ENCODE measurements at places on chromosomes 5 and 9.

- no peak for DNase-seq
These were observed 183.0 kb upstream of the FTMT start for GRCh38 chr5:121668635-121669034.

GRCh38 chr5:33701251-33701650 is 190.5 kb downstream of the ADAMTS12 start:
- no peak for DNase-seq

- no peak for DNase-seq
These were observed 2.4 kb downstream of the SLC36A1 start for GRCh38 chr5:151449839-151450238.

DNA sequence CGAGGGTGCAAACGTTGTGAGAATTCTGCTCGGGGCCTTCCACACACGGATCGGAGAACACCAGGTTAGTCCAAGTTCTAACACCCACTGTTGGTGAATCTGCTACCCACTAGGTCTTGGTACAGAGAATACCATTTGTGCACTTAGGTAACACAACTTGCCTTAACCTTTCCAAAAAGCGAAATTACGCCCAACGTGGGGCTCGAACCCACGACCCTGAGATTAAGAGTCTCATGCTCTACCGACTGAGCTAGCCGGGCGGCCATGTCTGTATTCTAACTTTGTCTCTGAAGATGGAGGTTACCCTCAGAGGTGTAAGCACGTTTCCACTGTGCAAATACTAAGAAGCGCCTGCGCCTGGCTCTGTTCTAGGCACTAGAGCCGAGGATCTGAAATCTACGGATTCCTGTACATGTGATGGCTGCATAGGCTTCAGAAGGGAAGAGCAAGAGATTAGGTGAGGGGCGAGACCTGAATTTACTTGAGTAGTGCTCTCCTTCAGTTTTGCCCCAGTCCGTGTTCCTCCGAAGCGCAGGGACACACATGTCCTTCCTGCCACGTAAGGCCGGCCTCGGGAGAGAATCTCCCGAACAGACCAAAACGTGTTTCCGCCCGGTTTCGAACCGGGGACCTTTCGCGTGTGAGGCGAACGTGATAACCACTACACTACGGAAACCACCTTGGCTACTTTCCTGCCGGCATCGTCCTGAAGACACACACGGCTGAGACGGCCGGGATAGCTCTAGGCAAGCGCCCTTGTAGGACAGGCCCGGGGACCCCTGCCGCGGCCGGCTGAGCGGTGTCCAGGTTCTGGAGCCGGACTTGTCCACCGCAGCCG is 1.1 kb upstream of the TRIM41 start:
- DNase-seq: no peak

DNA sequence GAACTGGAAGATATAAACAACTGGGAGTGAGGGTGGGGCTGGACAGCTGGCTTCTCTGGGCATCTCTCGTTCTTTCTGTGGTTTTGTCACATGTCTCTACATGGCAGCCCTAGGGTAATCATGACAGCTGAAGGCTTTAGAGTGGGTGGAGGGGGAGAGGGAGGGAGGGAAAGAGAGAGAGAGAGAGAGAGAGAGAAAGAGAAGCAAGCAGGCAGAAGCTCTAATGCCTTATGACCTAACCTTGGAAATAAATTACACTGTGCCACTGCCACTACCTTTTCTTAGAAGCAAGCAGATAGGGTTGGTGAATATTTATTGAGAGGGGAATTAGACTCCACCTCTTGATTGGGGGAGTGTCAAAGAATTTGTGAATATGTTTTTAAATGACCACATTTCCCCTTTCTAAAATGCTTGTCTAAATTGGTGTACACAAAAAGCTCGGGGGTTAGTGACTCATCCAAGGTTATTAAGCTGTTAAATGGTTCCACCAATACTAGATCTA is 2.6 kb upstream of the DAPK1 start:
- no peak for DNase-seq

- peak; percentile 95 for DNase-seq
These were observed 64.0 kb downstream of the POU5F2 start for GRCh38 chr5:93677359-93677891.

- no peak for DNase-seq
These were observed 39.2 kb upstream of the SHOC1 start for GRCh38 chr9:111833941-111834340.

- peak; percentile 18 for DNase-seq
These were observed 84.3 kb upstream of the SMC2 start for GRCh38 chr9:104009826-104010225.

DNA sequence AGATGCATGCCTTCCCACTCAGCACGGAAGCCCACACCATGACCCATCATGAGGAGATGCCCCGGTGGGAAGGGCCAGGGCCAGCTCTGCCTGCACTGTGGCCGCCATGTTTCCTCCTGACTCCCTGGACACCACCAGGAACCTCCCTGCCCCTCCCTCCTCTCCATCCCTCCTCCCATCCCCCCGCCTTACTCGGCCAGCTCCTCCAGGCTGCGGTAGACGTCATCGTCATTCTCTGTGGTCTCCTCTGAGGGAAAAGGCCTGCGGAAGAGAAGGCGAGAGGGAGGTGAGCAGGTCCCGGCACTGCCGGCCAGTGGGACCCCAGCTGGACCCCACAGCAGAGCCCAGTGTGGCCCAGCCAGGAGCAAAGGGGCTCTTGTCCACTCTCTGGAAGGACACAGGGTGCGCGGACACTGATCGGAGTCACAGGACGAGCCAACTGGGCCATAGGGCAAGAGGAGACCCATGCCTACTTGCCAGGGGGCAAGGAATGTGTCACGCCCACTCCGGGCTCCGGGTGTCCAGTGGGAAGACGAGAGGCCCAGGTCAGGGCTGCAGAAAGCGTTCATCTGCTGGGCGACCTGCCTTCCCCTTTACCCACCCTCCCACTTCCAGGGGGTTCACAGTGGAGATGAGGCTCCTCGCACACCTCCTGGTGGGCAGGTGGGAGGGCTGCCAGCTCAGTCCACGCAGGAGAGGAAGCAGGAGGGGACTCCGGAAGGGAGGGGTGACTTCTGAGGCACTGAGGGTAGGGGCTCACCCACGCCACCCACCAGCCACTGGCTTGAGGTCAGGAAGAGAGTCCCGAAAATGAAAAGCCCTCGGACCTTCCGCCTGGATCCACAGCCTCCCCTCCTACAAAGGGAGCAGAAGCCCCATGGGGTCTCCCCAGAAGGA is 96.2 kb upstream of the SARDH start:
- no peak for DNase-seq

GRCh38 chr5:77957931-77958521 is 181.9 kb upstream of the TBCA start:
- no peak for DNase-seq

DNA sequence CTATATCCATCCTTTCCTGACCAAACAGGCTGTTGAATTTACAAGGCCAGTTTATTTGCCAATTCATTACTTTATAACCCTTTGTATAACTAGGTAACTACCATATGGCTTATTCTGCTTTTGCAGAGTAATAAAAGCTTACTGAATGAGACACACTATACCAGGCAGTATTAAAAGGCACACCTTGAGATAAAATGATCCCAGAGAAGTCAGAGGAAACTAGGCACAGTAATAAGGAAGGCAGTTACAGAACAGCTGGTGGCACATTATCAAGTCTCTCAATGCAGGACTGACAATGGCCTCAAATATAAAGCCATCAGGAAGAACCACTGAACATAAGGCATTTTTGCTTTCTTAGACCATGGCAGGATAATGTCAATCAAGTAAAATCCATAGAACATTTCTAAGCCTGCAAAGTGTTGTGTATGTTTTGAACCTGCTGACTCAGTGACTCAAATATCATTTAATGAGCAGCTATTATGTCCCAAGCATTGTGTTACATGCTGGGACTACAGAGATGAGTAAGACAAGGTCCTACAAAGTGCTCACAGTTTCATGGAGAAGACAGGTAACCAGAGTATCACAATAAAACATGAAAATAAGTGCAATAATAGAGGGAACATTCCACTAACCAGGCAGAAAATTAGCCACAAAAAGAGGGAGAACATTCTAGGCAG is 52.5 kb downstream of the OXCT1 start:
- no peak for DNase-seq

DNA sequence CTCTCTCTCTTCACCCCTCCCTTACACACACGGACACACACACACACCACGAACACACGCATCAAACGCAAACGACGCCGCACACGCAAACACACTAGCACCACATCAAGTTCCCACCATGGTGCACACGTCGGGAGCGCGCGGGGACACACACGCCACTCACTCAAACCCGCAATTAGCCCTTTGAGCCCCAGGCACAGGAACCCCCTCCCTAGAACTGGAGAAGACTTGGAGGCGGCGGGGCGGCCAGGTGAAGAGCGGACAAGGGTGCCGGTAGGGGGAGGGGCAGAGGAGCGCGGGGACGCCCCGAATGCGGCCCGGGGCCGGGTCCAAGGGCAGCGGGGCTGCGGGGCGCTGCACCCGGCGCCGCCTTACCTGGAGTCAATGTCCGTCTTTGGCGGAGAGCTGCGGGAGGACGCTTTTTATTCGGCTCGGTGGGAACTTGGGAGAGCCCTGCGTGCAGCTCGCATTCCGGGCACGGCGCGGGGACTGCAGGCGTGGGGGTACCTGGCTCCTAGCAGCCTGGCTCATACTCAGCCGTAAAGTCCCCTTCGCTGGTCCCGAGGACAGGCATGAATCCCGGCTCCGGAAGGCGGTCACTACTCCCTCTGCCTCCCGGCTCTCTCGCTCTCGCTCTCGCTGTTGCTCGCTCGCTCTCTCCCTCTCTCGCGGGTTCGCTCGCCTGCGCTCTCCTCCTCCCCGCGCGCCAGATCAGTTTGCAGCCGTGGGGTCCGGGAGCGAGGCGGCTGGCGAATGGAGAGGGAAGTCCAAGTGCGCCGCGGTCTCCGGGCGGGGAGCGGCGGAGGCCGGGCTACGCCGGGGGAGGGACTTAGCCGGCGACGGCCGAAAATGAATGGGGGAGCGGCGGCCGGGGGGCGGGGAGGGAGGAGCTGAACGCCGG is at the start of gene BRINP1:
Gene BRINP1, minus strand, starts transcription at position 755 of the 901 bp plus-strand sequence. CDS start 56,080 bp downstream, outside the sequence.
- peak; percentile 56 for DNase-seq

DNA sequence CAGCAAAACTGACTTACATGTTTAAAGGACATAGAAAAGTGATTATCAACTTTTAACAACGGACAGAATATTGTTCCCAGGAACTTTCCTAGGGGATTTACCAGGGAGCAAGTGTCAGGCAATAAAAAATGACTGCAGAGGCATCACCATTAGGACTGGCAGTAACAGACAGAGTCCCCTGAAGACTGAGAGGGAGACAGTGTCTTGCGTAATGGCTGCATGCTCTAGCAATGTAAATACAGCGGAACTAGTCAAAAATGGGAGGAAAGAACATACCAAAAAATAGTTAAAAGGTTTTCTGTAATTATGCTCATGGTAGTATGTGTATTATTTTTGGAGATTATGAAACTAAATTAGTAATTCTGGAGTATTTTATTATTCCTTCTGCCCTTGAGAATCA is 181.8 kb downstream of the CRB2 start:
- no peak for DNase-seq

- DNase-seq: no peak
These were observed 13.3 kb downstream of the SLC25A46 start for GRCh38 chr5:110751902-110752762.

DNA sequence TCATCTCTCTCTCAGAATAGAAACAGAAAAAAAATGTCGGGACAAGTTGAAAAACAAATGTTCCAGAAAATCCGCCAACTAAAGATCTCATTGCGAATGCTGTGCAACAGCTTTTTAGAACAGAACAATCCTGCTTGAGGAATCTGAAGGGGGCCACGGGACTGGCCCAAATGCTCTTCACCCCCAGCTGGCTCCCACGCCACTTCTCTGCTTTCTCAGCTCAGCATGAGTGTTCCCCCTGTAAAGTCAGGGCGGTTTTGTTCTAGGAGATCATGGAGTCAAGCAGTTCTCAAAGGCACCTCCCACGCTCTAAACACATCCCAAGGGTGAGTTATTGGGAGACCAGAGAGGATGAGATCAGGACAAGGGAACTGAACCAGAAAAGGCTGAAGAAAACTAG is 31.5 kb downstream of the DIRAS2 start:
- no peak for DNase-seq

DNA sequence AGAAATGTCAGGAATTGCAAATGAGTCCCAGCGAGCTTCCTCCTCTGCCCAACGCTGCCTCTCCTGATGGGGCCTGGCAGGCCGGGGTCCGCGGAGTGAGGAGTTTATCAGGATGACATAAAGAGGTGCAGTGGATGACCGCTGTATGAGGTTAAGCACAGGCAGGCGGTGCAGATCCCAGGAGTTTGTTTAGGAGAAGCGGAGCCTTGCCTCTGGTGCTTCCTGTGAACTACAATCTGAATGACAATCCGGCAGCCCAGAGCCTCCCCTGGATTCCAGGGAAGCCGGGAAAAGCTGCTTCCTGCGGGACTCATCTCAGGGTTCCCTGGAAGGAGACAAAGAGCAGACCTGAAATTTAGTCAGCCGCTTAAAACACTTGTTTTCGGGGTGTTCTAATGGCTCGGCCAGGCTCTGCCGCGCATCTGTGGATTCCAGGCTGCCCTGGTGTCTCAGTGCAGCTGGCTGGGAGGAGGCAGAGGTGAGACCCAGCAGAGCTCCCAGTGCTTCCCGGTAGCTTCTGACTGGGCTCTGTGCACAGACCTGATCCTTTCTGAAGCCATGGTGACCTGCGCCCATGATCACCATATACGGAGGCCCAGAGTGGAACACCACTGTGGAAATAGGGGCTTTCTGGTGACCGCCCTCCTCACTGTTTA is 69.8 kb upstream of the IRX4 start:
- DNase-seq: no peak

DNA sequence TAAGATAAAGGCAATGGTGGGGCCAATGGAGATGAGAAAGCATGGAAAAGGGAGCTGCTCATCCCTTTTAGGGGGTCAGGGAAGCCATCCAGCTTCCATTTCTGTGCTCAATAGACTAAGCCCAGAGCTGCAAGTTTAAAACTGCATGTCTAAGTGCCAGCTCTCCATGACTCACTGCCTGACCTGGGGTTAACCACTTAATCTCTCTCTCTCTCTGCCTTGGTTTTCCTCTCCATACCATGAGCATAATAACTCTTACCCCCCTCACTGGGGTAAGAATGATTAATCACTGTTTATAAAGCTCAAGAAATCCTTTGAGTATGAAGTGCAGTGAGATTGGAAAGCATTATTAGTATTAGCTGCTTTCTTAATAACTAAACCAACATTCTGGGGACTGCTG is 1382.4 kb upstream of the WWC1 start:
- peak; percentile 70 for DNase-seq

DNA sequence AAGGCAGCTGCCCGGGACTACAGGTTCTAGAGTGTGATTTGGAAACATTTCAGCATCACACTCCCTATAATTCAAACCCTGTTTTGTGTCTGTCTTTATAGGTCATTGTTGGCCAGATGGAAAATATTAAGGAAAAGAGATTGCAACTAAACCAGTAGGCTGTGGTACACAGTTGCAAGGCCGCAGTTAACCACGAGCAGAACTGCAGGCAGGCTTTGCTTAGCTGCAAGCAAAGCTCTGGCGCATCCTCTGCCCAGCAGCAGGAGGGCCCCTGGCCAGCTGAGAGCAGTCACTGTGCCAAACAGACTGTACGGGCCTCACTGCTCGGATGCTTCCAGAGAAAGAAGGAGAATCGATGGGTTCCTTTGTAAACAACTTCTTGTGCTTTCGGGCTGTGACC is 204.5 kb downstream of the DENND1A start:
- DNase-seq: no peak

GRCh38 chr9:92963831-92964606 is 16.7 kb downstream of the FGD3 start:
- DNase-seq: no peak

- DNase-seq: no peak
These were observed 114.9 kb downstream of the NMUR2 start for GRCh38 chr5:152290181-152290580.
